Forelimb muscle (tissue), 1 donor: ENCODE measurements at places on chromosomes 1 and 21. TPM values are rescaled to one million over a fixed set of nuclear protein-coding genes. Genes with fewer than 3 reads are reported as not detected.

- no peak for DNase-seq
Observed at GRCh38 chr1:56028244-56028643, 551.1 kb downstream of the PLPP3 start.

GRCh38 chr1:17093822-17094393 is 25.3 kb downstream of the PADI2 start:
- DNase-seq: no peak

DNA sequence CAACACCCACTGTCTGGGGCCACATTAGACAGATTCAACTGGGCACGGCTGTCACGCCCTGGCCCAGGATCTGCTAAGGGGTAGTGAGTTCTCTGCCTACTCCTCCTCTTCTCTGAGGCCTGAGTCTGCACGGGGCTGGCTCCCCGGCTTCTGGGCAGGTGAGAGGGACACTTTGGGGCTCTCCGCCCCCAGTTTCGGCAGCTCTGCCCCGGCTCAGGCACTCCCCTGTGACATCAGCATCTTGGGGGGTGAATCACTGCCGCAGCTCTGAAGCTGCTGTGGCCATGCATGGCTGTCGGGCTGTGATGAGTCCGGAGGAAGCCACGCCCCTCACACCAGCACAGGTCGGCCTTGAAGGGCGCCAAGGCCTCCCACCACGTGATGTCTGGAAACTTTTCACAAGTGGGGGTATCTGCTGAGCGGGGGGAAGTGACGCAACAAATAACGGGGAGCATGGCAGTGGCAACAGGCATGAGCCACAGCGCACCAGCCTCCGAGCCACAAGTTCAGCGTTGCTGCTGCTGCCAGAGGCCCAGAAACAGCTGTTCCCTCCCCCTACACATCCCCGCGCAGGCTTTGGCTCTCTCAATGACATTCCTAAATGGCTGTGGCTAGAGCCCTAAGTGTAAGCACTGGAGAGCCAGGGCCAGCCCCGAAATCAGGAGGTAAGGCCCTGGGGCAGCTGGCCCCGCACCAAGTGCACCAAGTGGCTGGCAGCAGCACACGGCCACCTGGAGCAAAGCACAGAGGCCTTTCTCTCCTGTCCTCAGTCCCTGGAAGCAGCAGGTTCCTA is 26.3 kb downstream of the ZBTB17 start:
- peak; percentile 50 for DNase-seq

- DNase-seq: no peak
Observed at GRCh38 chr1:212622906-212623305, 14.3 kb downstream of the ATF3 start.

GRCh38 chr1:214506972-214507431 is 44.4 kb downstream of the PTPN14 start:
- DNase-seq: no peak

- DNase-seq: no peak
Observed at GRCh38 chr1:100034470-100034869, 64.7 kb downstream of the SLC35A3 start.

- DNase-seq: no peak
Observed at GRCh38 chr1:186165303-186165702, 209.8 kb downstream of the TPR start.

GRCh38 chr21:45296638-45297037 is 8.9 kb upstream of the POFUT2 start:
- DNase-seq: no peak

- no peak for DNase-seq
Observed at GRCh38 chr1:23556635-23557470, 2.4 kb downstream of the ID3 start.

GRCh38 chr21:25179116-25179515 is 428.2 kb downstream of the MRPL39 start:
- no peak for DNase-seq

- no peak for DNase-seq
Observed at GRCh38 chr1:19680644-19681043, 16.0 kb downstream of the HTR6 start.

DNA sequence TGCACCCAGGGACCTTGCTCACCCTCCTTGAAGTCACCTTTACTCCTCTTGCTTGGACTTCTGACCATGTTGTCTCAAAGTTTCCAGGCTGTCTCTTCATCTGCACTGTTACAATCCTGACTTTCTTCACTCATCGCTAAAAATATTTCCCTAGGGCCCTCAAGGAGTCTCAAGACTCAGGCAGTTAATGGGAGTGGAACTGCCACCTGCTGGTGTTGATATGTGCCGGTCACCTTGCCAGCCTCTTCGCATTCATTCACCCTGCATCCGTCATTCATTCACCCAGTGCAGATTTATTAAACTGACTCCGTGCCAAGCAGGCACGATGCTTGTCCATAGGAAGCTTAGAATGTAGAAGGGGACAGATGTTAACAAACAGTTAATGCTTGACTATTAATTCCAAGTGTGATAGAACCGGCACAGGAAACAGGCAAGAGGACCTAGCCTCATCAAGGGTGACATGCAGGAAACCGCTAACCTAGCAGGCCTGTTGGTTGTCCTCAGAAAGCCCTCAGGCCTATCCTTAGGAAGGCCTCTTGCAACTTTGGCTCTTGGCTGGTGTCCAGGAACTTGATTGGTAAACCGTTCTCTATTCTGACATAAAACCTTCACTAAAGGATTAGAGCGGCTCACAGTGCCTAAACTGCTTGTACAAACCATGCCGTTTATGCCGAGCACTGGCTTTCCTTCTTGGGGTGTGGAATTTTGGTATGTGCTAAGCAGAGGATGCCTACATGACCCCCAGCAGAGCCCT is 342.2 kb downstream of the CAMTA1 start:
- no peak for DNase-seq

DNA sequence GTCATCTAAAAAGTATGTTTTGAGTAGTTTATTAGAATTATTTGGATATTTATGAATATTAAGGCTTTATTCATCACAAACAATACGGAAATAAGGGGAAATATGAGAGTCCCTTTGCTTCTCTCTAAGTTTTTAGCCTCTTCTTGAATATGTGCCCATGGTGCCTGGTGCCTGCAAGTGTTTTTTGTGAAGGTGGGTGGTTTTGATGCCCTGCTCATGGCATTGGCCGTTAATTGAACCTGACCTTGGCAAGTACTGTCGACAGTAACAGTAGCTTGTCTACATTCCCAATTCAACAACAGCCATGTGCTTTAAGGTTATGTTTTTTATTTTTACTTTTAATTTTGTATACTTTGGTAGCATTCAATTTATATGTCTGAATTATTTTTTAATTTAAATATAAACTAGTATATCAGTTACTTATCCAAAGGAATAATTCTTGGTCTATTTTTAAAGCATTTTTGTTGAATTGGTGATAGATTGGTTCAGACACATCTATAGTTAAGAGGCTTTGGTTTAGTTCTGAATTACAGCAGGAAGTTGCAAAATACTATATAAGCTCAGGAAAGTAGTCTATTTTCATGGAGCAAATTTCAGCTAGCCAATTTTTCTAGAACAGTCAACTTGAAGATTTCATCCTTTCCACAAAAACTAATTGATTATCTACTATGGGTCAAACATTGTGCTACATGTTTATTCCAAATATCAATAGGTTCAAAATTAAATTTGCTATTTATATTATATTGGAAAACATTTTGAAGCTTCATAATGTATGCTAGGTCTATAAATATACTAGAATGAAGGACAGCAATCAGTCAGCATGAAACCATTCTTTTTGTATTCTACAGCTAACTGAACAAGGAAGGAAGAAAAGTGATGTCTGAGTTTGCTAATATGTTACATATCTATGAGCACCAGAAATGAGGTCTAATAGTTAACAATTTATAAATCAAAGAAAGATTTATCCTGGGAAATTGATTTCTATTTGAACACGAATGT is 184.4 kb downstream of the MRPL39 start:
- DNase-seq: no peak

DNA sequence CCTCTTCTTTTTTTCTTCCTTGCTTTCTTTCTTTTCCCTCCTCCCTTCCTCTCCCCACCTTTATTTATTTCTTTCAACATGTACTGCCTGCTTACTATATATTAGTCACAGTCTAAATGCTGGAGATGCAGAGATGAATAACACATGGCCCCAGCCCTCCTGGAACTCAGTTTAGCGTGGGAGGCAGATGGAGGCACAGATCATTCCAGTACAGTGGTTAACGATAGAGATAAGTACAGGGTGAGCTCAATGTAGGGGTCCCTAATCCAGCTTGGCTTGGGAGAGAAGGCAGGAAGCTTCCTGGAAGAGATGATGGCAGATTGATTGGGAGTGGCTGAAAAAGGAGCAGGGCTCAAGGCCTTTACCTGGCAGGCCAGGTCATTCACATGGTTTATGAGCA is 55.6 kb upstream of the PPP2R5A start:
- DNase-seq: no peak

DNA sequence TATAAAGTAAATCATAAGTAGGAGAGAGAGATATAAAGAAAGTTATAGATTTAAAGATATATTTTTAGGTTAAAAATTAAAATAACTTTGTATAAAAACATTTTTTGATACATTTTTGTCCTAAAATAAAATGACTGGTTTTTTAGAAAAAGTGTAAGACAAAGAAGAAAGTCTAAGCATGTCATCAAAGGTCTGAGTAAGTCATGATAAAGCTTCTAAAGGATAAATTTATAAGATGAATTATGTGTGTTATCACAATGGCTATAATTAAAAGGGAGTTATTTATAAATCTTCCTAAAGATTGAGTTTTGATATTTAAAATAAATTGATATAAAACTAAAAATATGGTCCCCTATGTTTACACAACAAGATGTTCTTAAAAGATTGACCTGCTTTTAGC is 370.9 kb downstream of the PTPRU start:
- no peak for DNase-seq

SGIP1 gene
- polyA plus RNA-seq: 1.6 TPM

TLCD4 gene
- polyA plus RNA-seq: 12.7 TPM

CLDN19 gene
- 0.34 TPM for polyA plus RNA-seq

ERICH3 gene
- polyA plus RNA-seq: not detected

INKA2 gene
- 61.5 TPM for polyA plus RNA-seq

PTPN7 gene
- polyA plus RNA-seq: 0.92 TPM

CHI3L2 gene
- polyA plus RNA-seq: 0.30 TPM
